ENCODE measurements at places on chromosomes 1 and 21. TPM values are rescaled to one million over a fixed set of nuclear protein-coding genes. Genes with fewer than 3 reads are reported as not detected.

The NBPF20 gene
- 3.7 TPM for total RNA-seq

The CHRNB2 gene
- total RNA-seq: 0.09 TPM

The LCE1A gene
- not detected for total RNA-seq

The ESRRG gene
- total RNA-seq: 0.12 TPM

The LCE3D gene
- not detected for total RNA-seq

The CELA3B gene
- total RNA-seq: not detected

The KCNN3 gene
- total RNA-seq: 0.24 TPM

The GSTM1 gene
- total RNA-seq: 19.3 TPM

The EDARADD gene
- not detected for total RNA-seq

The MATN1 gene
- 0.84 TPM for total RNA-seq

The RGS18 gene
- total RNA-seq: 4.0 TPM

The HPCAL4 gene
- total RNA-seq: 0.24 TPM

The HSD3B1 gene
- not detected for total RNA-seq

The SAMD13 gene
- total RNA-seq: 1.3 TPM

The ELF3 gene
- total RNA-seq: 0.47 TPM

The OR10T2 gene
- not detected for total RNA-seq

The FAM72D gene
- total RNA-seq: 0.47 TPM

The RABGAP1L gene
- 34.6 TPM for total RNA-seq

The E2F2 gene
- total RNA-seq: 1.5 TPM

The BROX gene
- total RNA-seq: 53.3 TPM

The SPRR1A gene
- not detected for total RNA-seq

The LHX8 gene
- not detected for total RNA-seq

The GPR161 gene
- 4.4 TPM for total RNA-seq

The AKNAD1 gene
- not detected for total RNA-seq

The DIRAS3 gene
- total RNA-seq: 3.4 TPM

The KCNQ4 gene
- total RNA-seq: 1.6 TPM

The PMF1 gene
- 34.0 TPM for total RNA-seq

The ZNF684 gene
- total RNA-seq: 3.5 TPM

The ADGRB2 gene
- total RNA-seq: 7.5 TPM

The HTR6 gene
- not detected for total RNA-seq

The RXFP4 gene
- total RNA-seq: not detected

The NR1I3 gene
- not detected for total RNA-seq

The ALX3 gene
- not detected for total RNA-seq

The C1orf87 gene
- total RNA-seq: not detected

The FAM131C gene
- not detected for total RNA-seq

The SHISAL2A gene
- total RNA-seq: not detected

The LYPD8 gene
- total RNA-seq: not detected

The OLFML2B gene
- total RNA-seq: 20.3 TPM

The EXTL1 gene
- not detected for total RNA-seq

The SHISA4 gene
- 11.8 TPM for total RNA-seq

The BLACAT1 gene
- not detected for total RNA-seq

The CHI3L1 gene
- total RNA-seq: 40.4 TPM
